Purkinje cell (primary cell): ENCODE measurements at places on chromosomes 4 and X. TPM values are rescaled to one million over a fixed set of nuclear protein-coding genes. Genes with fewer than 3 reads are reported as not detected.

The TRMT2B gene
- polyA plus RNA-seq = 0.95 and 1.5 TPM in 2 replicates

The MAGEA11 gene
- not detected in 2 replicates for polyA plus RNA-seq

The DDX53 gene
- not detected in 2 replicates for polyA plus RNA-seq

The CXorf66 gene
- not detected in 2 replicates for polyA plus RNA-seq

The SSX2 gene
- not detected in 2 replicates for polyA plus RNA-seq

The GYPA gene
- not detected in 2 replicates for polyA plus RNA-seq

The CNKSR2 gene
- 119 and 145 TPM in 2 replicates for polyA plus RNA-seq

The ITIH6 gene
- not detected in 2 replicates for polyA plus RNA-seq

The CENPI gene
- 0.56 TPM in 1 of 2 replicates, not detected in the other for polyA plus RNA-seq

The CFAP99 gene
- 0.32 and 1.3 TPM in 2 replicates for polyA plus RNA-seq

The SLC9A7 gene
- 11.4 and 16.8 TPM in 2 replicates for polyA plus RNA-seq

The CTAG2 gene
- not detected in 2 replicates for polyA plus RNA-seq

The CCDC120 gene
- polyA plus RNA-seq = 0.52 TPM in 1 of 2 replicates, not detected in the other

The GPR34 gene
- polyA plus RNA-seq = 1.0 and 2.6 TPM in 2 replicates
